ENCODE measurements at places on chromosomes 1 and 21.
A peak's percentile ranks its signal among the peaks of the same experiment; 100 is the strongest.

DNA sequence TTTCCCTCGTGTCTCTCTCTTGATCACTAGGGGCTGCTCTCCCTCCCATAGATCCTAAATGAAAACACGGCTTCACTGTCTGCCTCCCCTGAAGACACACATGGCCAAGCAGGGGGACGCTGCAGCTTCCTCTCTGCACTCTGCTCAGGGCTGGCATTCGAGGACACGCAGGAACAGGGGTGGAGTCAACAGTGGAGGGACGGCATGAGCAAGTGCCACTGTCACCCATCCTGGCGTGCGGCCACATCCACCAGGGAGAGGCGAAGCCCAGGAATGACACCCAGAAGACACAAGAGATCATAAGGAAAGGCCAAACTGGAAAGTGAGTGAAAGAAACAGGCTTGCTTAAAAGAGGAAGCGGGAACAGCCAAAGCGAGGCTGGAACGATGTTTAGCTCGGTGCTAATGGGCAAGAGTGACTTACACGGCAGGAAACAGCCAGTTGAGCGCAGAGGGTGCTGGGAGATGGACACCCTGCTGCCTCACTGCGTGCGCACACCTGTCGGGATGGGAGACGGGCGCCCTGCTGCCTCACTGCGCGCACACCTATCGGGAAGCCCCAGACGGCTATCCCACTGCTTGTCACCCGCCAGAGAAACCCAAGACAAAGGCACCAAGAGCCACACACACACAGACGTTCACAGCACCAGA, 13.6 kb upstream of the C1QTNF12 start:
- no peak for DNase-seq

DNA sequence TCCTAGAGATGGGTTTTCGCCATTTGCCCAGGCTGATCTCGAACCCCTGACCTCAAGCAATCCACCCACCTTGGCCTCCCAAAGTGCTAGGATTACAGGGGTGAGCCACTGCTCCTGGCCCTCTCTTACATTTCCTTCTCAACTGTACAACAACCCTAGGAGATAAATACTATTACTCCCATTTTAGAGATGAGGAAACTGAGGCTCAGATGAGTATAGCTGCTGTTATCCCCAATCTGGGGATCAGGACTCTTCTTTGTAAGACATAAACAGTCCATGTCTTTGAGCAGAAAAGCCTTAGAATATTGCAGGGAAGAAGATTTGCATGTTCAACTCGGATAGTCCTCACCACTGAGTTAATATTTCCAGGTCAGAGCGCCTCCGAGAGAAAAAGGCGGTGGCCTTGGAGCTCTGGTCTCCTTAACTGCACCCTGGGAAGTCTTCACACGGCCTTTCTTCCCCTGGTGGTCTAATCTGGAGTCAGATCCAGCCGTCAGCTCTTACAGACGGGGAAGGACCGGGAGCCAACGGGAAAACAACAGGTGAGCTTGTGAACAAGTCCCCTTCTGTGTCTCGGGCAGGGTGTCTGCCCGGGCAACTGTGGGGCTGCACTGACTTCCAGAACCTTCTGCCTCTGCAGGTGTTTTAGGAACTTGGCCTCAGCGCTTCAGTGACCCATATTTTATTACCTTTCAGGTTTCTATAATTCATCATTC, 5.9 kb upstream of the OLIG1 start:
- no peak for DNase-seq

GRCh38 chr1:19512545-19512944, 27.2 kb upstream of the CAPZB start:
- no peak for DNase-seq

DNA sequence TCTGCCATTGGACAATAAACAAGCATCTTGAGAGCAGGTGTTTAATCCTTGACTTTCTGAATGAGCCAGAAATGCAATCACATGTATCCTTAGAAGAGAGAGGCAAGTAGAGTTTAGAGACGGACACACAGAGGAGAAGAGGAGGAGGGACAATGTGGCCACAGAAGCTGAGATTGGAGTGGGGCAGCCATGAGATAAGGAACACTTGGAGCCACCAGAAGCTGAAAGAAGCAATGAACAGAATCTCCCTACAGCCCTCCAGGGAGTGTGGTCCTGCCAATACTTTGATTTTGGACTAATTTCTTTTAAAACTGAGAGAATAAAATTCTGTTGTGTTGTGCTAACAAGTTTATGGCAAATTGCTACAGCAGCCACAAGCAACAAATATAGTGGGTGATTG, 141.0 kb downstream of the ATP6V1G3 start:
- no peak for DNase-seq

- peak; percentile 87 for DNase-seq
Observed at GRCh38 chr1:178093951-178094738, at the start of gene RASAL2. Gene RASAL2, plus strand, starts transcription at chr1:178094104. Its CDS starts 389 bp downstream, at chr1:178094493.

GRCh38 chr1:4319496-4319895, 334.9 kb upstream of the AJAP1 start:
- DNase-seq: no peak

GRCh38 chr1:227215863-227216510, 102.3 kb downstream of the CDC42BPA start:
- DNase-seq: no peak

DNA sequence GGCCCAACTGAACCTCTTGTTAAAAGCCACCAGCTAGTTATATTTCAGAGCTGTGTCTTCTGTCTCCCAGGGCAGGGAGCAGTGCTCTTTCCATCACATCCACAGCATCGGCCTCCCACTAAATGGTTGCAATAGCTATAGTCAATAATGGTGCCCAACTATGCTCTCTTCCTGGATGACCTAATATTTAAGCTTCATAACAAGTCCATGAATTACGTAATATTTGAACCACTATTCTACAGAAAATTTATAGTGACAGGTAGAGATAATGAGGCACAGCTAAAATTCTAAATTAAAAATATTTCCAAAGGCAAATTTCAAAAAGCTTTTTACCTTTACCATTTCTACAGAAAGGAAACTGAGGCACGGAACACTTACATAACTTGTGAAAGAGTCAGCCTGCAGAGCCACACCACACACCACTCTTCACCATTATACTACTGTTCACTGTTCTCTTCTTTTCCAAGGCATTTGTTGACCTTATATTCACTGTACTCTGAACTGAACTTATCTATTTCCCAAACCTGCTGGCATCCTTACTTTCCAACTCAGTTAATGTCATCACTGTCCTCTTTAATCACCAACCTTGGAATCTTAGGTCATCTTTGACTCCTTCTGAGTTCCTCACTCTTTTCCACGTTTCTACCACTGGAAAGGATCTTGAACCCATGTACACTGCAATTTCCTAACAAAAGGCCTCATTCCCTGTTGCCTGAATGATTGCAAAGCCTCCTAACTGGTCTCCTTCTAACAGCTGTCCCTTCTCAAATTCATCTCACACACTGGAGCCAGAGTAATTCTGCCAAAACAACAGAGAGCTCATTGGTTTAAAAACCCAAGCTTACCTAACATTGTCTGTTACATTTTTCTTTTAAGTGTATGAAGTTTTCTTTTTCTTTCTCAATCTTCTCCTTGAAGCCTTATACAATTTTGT, 85.5 kb downstream of the DDAH1 start:
- no peak for DNase-seq

- DNase-seq: no peak
Observed at GRCh38 chr1:158203693-158204457, 23.2 kb downstream of the CD1D start.

DNA sequence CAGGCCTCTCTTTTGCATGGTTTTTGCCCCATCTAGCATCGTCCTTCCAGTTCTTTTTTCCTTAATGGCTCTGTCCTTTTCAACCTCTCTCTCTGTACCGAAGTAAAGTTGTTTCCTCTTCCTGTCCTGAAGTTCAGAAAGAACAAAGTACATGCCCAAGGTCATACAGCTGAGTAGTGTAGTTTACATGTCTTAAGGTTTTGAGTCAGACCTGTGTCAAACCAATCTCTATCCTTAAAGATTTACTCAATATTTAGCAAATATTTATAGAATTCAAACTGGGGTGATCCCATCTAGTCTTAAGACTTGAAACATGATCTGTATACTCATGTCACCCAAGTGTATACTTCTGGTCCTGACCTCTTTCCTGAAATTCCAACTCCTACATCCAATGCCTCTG, 118.7 kb upstream of the SGIP1 start:
- no peak for DNase-seq

All from upper lobe of right lung (tissue), 1 donor.